ENCODE measurements at places on chromosomes 5 and 9.

- no peak for DNase-seq
Measured at GRCh38 chr5:161498531-161498930, 48.0 kb downstream of the GABRB2 start.

DNA sequence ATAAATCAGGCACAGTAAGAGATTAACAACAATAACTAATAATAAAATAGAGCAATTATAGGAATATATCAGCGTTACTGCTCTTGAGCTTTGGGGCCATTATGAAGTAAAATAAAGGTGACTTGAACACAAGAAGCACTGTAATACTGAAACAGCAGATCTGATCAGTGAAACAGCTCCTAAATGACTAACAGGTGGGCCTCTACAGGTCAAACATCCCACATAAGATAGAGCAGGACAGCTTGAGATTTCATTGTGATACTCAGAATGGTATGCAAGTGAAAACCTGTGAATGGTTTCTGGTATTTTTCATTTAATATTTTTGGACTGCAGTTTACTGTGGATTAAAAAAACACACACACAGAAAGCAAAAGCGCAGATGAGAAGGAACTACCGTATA, 24.0 kb upstream of the MAP3K1 start:
- no peak for DNase-seq

GRCh38 chr5:58156361-58156760, 303.5 kb downstream of the PLK2 start:
- peak; percentile 55 for DNase-seq

DNA sequence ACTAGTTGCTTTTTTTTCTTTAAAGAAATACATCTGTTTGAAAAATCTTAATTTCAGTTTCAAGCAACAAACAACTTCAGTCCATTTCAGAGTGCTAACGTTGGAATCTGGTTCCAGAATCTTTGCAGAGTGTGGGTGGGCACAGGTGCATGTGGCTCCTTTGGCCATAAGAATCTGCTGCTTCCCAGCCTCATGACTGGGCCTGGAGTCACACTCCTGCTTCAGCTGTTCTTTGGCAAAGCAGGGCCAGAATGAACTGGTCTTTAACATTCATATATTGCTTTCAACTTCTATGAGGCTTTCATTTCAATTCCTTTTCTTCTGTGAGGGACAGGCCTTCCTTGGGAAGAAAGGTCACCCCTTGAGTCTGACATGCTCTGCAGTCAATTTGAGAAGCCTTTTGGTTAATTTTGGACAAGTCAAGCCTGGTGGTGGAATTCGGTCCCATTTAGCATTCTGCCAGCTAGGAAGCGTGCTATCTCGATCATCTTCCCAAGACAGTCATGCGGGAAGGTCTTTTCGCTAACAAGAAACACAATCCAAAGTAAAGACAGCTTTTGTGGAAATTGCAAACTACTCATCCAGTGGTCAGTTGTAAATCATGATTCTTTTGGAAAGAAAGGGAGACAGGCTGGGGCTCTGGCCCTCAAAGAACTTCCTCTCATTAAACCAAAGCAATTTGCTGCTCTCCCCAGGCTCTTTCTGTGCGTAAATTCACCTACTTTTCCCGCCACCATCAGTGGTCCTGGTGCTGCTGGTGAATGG, 55.2 kb downstream of the SLC1A3 start:
- DNase-seq: no peak

DNA sequence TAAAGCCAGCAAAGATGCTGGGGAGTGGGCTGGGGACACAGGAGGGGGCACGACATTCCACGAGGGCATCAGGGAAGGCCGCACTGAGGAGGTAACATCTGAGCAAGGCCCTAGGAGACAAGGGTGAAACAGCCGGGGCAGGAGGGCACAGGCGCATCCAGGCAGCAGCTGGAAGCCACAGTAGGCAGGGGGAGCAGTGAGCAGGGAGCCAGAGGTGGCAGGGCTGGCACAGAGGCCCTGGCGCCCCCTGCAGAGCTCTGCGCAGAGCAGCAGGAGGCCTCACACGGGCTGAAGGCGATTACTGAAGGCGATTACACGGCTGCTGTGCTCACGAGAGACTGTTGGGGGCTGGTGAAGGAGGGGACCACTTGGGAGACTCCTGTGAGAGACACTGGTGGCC, 15.4 kb downstream of the LMAN2 start:
- no peak for DNase-seq

DNA sequence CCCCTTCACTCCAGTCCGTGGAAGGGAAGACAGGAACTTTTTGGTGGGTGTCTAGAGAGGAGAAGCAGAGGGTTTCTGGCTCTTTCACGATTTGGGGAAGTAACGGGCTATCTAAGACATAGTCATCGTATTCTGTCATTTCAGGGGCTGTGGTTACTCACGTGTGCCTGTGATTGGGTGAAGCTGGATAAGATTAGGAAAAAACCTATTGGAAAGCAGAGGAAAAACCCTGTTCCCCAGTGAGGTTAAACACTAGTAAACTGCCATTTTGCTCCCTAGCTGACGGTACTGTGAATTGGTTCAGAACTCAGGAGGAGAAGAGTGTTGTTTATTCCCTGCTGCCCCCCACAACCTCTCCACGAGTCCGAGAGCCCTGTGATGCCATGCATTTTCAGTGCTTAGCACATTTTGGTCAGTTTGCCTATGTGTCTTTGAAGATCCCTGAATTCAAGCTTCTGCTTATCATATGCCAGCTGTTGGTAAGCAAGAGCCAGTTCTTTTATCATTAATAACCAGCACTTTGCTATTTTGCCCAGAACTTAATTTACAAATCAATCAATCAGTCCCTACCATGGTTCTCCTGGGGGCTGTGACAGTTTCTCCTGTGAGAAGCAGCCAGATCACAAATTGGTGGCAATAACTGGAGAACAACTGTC, 45.1 kb upstream of the ROR2 start:
- DNase-seq: no peak

- no peak for DNase-seq
Measured at GRCh38 chr5:133714161-133714915, 102.0 kb upstream of the FSTL4 start.

DNA sequence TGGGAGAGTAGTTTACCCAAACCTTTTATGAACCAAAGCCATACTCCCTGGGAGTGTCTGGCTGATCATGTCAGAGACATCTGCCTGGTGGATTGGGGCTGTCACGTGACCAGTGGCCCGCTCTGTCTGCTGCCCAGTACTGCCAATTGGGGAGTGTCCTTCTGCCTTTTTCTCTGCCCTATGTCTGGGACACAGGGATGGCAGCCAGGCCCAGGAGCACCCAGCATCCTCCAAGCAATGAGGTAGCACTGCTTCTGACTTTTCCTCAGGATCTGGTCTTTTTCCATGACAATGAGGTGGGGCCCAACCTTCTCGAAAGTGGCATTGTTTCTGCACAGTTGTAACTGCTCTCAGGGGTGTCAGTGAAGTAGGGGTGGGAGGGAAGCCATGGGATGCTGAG, 21.8 kb downstream of the DAPK1 start:
- DNase-seq: no peak

GRCh38 chr5:78677777-78678668, 29.5 kb upstream of the LHFPL2 start:
- DNase-seq: peak; percentile 95

DNA sequence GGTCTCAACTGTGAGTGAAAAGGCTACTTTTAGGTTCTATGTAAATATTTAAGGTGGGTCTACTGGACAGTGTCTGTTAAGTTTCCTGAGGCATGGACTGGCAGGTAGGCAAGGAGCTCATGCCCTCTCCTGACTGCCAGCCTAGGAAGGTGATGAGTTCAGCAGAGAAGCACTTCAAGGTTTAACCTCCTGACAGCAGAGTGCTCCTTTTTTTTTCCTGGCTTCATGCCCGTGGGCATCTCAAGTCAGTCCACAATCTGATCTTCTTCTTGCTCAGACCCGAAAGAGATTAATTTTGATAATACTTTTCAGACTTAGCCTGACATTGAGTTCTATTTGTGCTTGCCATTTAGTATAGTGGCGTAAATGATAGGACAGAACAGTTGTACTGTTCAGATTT, 241.9 kb upstream of the NREP start:
- no peak for DNase-seq

DNA sequence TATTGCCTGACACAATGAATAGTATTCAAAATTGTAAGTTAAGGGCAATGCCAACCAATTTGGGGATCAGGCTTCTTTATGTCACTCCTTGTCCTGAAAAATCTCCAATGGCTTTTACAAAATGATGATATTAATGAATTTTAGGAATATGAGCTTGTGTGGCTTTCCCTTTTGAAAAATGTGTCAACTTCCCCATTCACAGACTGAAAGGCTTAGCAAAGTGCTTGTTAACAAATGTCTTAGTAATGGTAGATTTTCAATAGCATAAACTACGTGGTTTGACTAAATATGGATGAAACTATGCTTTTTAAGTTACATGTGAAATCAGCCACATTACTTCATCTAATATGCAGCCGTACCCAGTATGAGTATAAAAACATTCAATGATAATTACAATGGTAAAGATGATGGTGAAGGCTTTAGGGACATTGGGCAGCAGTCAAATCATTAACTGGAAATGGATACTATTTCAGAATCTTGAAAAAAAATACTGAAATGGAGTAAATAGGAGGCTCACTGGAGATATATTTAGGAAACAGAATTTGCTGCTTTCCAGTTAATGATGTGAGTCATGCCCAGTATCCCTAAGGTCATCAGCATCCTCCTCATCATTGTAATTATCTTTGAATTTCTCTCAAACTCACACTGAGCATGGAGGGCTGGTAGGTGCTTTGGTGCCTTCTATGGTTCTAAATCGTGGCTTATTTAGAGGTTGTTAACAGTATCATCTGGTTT, 113.3 kb upstream of the ZNF608 start:
- DNase-seq: no peak

Measured in tongue (tissue), 3 donors.